Activated CD4-positive, alpha-beta T cell treated with anti-CD3 and anti-CD28 coated beads, Interleukin-2, amount 50 U/mL, for 1 hour (primary cell): ENCODE measurements at places on chromosomes 3 and 15.

- DNase-seq = no peak
Measured at GRCh38 chr3:150348500-150348899, 59.6 kb upstream of the TSC22D2 start.

DNA sequence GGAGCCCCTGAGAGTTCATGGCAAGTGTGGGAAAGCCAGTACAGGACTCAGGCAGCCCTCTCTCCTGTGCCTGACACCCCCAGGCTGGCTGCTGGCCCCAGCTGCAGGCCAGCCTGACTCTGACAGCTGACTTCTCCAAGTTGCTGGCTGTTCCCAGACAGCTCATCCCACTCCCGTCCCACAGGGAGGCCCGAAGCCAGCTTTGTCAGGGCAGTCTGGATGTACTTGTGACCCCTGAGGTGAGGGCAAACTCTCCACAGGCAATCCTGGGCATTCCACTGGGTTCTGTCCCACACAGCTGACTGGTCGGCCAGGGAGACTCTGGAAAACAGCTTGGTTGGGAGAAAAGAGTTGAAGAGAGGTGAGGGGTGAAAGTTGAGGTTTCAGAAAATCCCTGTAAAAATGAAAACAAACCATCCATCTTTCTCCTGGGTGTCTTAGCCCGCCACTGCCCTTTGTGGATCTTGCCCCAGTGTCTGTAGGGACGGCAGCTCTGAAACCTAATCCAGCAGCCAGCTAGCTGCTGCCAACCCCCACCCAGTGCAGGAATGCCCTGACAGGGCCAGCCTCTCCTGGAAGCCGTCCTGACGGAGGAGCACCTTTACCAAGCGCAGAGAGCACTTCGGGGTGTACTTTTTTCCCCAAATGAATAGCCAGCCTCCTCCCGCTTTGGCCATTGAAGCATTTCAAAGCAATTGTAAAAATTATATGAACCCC, 87.9 kb downstream of the DNAJB8 start:
- no peak for DNase-seq

- DNase-seq = no peak
Measured at GRCh38 chr3:63951492-63952247, 39.5 kb upstream of the SCAANT1 start.

GRCh38 chr3:14371573-14372474, 30.6 kb upstream of the SLC6A6 start:
- no peak for DNase-seq

DNA sequence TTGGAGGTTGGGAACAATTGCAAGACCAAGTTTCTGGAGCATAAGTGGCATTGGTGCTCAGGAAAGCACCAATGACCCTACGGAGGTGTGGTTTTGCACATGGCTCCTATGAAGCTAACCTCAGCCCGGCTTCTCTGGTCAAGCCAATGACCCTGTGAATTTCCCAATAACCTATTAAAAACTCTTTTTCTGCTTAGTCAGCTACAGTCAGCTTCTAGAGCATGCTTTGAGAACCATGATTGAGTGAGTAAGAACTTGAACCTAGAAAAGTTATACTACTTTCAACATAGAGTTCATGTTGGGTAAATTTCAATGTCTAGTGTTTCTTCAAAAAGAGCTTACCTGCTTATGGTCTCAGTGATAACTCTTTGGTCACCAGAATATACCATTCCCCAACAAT, 163.2 kb downstream of the RSL24D1 start:
- no peak for DNase-seq

GRCh38 chr15:89487791-89488190, 8.6 kb downstream of the RHCG start:
- DNase-seq = no peak

DNA sequence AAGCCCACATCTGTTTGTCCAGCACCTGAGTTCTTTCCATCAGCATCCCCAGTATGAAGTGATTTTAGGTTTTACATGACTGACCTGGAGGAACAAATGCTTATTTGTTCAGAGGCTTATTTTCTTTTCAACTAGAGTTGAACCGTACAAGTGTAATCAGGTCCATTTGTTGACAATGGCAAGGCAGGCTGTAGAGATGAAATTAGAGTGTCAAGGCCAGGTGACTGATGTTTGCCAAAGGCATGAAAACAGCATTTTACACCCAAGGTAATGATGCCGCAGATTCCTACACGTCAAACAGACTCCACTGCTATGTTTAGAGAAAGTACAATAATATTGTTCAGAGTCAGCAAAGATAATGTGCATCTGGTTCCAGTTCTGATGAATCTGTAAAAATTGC, 96.5 kb downstream of the KCNAB1 start:
- no peak for DNase-seq

GRCh38 chr3:46492890-46493547, 4.8 kb upstream of the RTP3 start:
- no peak for DNase-seq

DNA sequence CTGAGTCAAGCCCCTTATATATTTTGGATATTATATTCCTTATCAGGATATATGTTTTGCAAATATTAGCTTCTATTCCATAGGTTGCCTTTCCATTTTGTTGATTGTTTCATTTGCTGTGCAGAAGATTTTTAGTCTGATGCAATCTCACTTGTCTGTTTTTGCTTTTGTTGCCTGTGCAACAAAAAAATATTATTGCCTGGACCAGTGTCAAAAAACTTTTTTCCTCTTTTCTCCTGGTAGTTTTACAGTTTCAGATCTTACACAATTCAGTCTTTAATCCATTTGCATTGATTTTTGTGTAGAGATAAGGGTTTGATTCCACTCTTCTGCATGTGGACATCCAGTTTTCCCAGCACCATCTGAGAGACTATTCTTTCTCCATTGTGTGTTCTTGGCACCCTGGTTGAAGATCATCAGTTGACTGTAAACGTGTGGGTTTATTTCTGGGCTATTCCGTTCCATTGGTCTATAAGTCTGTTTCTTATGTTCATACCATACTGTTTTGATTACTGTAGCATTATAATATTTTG, 228.9 kb upstream of the NR2E3 start:
- DNase-seq = no peak
